HTR-8/SVneo (cell line): ENCODE measurements at places on chromosomes 11 and 22.

- no peak for DNase-seq
These were observed 48.0 kb downstream of the IGLL5 start for GRCh38 chr22:22935546-22936157.

- DNase-seq: no peak
These were observed 686.1 kb downstream of the TBC1D22A start for GRCh38 chr22:47448231-47449223.

GRCh38 chr11:69040581-69041260 is 8.0 kb upstream of the TPCN2 start:
- no peak for DNase-seq

DNA sequence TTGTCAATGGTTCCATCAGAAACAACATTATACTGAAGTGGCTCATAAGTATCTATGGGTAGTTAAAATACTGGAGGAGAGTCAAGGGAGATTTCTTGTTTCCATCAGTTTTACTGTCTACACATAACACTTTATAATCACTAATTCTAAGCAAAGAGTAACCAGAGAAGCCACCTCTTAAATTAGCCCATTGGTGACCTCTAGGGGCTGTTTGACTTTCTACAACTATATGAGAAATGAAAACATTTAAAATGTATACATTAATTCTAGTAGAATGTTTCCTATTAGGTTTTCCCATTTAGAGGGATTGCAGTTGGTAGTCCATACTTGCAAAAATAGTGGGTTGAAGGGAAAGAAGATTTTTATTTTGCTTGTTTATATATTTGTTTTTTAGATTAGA is 504.3 kb downstream of the FAM181B start:
- no peak for DNase-seq

DNA sequence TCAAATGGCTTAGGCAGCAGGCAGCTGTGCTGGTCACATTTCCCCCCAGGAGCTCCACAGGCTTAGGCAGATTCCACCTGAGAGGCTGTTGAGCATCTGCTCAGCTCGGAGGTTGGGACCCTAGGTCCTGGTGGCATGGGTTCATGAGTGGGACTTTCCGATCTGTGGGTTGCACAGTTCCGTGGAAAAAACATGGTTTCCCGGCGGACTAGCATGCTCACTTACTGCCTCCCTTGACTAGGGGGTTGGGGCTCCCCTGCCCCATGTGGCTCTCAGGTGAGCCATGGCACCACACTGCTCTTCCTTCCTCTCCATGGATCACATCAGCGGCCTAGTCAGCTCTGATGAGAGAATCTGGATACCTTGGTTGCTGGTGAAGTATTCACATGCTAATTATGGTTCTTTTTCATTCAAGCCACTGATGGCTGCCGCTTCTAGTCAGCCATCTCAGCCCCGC is 685.1 kb downstream of the METTL15 start:
- DNase-seq: no peak
